ENCODE measurements at places on chromosomes 3 and 15.

- no peak for DNase-seq
These were observed 12.9 kb downstream of the CELF6 start for GRCh38 chr15:72307026-72307425.

DNA sequence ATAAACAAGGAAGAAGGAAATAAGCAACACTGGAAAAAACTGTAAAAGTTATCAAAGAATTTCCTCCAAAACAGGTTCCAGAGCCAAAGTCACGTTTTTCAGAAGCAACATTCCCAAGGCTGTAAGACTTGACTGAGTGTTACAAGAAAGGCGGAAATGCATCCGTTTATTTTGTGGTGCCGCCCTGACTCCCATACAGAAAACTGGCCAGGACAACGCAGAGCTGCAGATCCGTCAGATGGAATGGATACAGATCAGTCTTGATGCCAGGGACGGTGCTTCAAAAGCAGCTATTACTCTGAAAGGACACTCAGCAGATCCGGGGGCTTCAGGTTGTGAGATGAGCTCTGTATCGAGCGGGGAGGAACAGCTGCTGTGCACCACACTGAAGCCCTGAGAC is 83.4 kb downstream of the GABRG3 start:
- DNase-seq: no peak

- no peak for DNase-seq
These were observed 600.0 kb downstream of the ROBO1 start for GRCh38 chr3:79167651-79168416.

DNA sequence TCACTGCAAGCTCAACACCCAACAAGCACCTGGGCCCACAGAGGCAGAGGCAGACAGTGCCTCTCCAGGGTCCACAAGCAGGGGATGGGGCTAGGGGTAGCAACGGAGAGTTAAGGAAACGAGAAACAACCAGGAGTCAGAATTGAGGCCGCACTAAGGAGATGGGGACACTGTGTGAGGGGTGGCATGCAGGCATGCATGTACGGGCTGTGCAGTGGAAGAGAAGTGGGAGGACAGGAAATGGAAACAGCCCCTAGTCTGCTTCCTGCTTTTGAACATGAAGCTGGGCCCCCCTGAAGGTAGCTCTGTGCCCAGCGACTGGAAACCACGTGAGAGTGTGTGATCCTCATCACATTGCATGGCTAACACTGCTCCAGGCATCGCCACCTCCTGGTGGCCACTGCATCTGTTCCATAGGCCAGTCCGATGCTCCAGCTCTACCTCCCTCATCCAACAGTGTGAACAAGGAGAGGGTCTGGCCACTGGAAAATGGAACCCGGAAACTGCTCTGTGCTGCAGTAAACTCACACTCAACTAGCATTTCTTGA is 44.0 kb downstream of the XXYLT1 start:
- DNase-seq: no peak

- DNase-seq: no peak
These were observed 65.5 kb upstream of the RPL32 start for GRCh38 chr3:12906916-12907290.

DNA sequence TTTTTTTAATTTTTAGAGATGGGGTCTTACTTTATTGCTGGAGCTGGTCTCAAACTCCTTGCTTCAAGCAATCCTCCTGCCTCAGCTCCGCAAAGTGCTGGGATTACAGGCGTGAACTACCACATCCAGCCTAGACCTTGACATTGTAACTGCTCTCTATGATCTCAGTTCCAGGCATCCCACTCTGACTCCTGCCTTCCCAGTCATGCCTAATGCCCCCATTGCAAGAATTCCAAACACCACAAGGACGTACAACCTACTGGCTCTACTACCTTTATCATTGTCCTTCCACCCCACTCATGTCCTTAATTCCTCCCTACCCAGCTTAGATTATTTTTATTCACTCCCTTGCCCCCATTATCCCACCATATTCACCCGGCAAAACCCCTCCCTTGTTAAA is 21.6 kb downstream of the NKIRAS1 start:
- no peak for DNase-seq

DNA sequence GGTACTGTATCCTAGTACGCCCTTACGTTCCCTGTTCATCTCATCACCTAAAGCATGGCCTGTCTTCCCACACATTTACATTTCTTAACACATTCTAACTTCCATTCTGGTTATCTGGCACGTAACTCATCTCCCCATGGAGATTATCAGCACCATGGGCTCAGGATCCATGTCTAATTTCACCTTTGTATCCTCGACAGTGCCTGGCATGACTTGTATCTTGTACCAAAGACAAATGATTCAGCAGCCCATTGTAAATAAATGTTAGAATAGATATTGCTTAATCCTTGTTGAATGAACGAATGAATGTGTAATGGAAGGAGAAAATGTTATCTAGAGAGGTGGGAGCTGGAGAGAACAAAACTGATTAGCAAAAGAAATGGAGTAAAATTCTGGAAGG is 69.7 kb upstream of the TPM1 start:
- no peak for DNase-seq

- DNase-seq: no peak
These were observed 146.7 kb downstream of the FBN1 start for GRCh38 chr15:48498828-48499227.

DNA sequence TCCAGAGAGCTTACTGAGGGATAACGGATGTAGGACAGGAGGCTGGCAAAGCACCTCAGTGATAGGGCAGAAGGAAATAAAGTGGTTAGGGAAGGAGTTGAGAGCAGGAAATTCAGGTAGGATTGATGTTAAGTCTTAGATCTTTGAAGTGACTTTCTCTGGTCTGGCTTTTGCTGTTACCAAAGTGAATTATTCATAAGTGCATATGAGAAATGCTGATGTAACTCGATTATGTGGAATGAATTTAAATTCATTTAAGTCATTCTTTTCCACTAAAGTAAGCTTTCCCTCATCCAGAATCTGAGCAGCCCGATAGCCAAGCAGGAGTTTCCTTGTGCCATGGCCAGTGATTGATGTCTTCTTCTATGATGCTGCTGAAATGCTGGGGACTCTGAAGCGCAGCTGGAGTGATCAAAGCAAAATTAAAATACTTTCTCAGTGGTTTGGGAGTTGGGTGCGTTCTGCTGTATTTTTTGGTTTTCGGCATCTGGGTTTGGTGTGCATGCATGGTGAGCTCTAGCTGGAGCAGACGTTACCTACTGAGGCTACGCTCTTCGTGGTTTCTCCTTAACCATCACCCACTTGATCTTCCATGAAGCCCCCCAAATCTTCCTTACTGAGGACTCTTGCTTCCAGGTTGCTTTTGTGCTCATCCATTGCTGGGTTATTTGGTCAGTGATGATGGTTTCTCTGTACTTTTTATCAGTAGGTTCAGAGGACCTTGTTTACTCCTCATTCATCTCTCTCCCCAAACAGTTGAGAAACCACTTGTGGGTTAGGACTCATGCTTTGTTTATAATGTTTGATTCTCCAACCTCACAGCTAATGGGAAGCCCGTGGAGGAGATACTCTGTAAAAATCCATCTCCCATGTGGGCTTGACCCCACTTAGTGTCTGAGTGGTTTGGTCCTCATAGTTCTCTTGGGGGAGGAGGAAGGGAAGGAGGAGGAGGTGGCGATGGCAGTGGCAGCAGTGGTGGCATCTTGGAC is 72.5 kb downstream of the IGF1R start:
- DNase-seq: no peak

DNA sequence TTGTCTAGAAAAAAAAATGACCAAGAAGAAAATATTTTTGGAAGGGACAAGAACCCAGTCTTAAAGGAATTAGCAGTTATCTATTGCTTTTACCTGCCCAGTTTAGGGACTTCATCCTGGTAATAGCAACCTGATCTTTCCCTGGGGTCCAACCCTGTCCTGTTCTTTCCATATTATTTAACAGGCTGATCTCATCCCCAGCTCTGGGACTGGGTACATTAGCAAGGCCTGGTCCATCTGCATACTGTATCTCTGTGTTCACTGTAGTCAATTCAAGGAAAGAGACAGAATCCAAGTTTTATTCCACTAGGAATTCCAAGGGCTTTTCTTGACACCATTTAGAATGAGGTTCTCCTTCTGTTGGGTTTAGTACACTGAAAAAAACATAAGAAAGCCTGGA is 191.7 kb upstream of the GADL1 start:
- no peak for DNase-seq

GRCh38 chr3:108295421-108296175 is 750 bp upstream of the HHLA2 start:
- peak; percentile 41 for DNase-seq

DNA sequence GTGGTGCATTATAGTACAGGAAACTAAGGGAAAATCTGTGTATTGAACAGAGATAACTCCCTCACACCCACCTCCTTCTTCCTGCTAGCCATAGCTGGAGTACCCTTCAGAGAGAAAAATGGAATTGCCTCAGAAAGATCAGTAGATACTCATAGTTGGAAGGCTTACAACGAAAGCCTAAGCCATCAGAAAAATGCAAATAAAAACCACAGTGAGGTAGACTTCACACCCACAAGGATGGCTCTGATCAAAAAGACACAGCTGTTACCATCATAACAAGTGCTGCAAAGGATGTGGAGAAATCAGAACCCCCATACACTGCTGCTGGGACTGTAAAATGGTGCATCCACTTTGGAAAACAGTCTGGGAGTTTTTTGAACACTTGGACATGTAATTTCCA is 7.4 kb upstream of the DLG1 start:
- DNase-seq: peak; percentile 59

- DNase-seq: no peak
These were observed 55.4 kb downstream of the OCA2 start for GRCh38 chr15:28043691-28044091.

- DNase-seq: no peak
These were observed 19.3 kb downstream of the CCNB2 start for GRCh38 chr15:59124261-59124660.

GRCh38 chr3:184203526-184203925 is 17.5 kb downstream of the ABCF3 start:
- DNase-seq: no peak

All from activated CD4-positive, alpha-beta T cell treated with anti-CD3 and anti-CD28 coated beads, Interleukin-2, Interleukin-4, amounts not matched to agents 100 ng/mL and 50 ng/mL, durations not matched to agents 16 hours and 8 hours (primary cell).